OCI-LY7 (cell line): ENCODE measurements at places on chromosomes 16 and 17. TPM values are rescaled to one million over a fixed set of nuclear protein-coding genes. Genes with fewer than 3 reads are reported as not detected.

DNA sequence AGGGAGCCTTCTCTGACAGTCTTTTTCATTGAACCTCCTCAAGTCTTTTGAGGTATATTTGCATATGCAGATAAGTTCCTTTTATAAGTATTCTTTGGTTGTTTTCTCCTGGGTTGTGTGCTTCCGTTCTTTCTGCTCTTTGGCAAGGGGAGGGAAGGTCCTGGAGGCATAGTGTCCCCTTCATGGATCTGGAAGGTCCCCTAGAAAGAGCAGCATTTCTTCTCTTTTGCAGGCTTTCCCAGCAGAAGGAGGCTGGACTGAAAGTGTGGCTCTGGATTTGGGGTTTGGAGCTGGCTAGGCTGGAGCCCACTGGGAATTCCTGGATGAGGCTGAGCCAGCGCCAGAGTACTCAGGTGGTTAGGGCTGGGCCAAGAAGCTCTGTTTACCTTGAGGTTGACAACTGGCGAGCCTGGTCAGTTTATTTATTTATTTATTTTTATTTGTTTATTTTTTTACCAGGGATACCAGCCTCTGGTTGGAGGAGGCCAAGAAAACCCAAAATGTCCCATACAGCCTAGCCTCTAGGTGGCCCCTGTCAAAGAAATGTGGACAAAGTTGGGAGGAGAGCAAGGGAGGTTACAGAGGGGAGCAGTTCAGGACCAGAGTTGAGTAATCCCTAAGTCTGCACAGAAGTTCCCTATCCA, 5.4 kb upstream of the TOP2A start:
- DNase-seq: no peak

DNA sequence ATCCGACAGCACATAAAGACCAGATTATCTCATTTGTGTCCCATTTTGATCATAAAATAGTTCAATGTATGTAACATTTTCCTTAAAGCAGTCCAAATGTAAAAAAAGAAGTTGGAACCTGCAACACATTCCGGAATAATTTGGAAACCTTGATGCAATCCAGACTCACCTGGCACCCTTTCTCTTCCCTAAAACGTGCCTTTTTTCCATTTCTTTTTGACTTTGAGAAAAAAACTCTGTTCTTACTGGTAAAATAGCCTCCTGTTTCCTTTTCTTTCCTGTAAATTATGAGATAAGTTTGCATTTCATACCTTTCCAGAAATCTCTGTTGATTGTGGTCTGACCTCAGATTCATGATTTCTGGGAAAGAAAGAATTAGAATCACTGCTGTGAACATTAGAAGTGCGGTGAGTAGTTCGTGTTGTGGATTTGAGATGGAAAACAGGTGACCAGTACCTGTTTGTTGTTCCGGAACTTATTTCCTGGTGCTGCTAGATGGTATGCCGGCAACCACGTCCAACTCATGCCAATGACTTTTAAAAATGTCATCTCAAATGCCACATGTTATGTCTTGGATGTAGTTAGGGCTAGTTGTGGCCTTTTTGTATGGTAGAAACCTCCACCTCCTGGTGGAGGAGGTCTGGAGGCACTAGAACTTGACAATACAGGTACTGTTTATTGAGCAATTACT, 108.1 kb downstream of the SOCS1 start:
- no peak for DNase-seq

GRCh38 chr17:42843358-42843934, 934 bp upstream of the AOC2 start:
- peak; percentile 56 for DNase-seq

- DNase-seq: no peak
These were observed 10.5 kb downstream of the PDILT start for GRCh38 chr16:20393801-20394577.

- no peak for DNase-seq
These were observed 358.7 kb upstream of the MAF start for GRCh38 chr16:79959226-79959625.

DNA sequence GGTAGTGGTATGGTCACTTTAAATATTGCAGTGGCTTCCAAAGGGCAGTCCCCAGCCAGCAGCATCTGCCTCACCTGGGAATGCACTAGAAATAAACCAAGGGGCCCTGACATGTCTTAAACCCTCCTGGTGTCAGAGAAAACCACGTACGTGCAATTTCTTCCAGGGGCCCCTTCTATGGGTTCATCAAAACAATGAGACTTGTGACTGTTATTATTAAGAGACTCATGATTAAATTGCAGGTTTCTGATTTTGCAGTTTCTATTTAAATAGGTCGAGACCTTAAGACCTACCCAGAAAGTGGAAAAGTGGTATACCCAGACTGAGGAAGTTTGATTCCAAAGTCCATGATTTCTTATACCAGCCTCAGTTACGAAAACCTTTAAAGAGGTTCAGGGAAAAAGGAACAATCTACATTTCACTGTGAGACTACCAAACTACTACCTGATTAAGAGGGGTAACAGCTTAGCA, 746 bp upstream of the POLG2 start:
- DNase-seq: no peak

GRCh38 chr17:51604299-51605020, 344.1 kb downstream of the UTP18 start:
- DNase-seq: no peak

GRCh38 chr17:32483451-32484019, 3.3 kb upstream of the CDK5R1 start:
- DNase-seq: peak; percentile 75

DNA sequence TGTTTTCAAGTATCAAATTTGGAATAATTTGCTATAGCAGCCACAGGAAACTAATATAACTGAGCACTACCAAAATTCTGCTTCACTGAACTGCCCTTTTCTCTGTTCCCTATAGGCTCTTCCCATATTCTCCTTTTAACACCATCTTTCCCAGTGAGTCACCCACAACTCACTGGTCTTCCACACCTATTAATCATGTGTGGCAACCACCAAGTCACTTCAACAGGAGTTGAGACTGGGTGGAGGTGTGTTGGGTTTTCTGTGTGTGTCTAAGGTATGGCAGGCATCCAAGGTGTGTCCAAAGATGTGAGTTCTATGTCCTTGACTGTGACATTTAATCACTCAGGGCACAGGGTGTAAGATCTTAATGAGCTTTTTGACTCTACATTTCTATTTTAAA, 610.0 kb upstream of the CDH11 start:
- DNase-seq: no peak

- DNase-seq: peak; percentile 95
These were observed 7.8 kb downstream of the SUPT4H1 start for GRCh38 chr17:58344047-58344790.

GRCh38 chr16:56075732-56076388, 115.4 kb upstream of the GNAO1 start:
- no peak for DNase-seq

- DNase-seq: peak; percentile 99
These were observed at the start of gene MRPL12 for GRCh38 chr17:81702934-81703746. Gene MRPL12 (plus strand): TSS chr17:81703367. CDS start chr17:81703502, 135 bp downstream.

SBK1 gene
- total RNA-seq: 0.63 TPM in 2 replicates

JUP gene
- 62.0 and 69.3 TPM in 2 replicates for total RNA-seq

RNF227 gene
- 4.7 and 5.8 TPM in 2 replicates for total RNA-seq

CCDC200 gene
- total RNA-seq: not detected in 2 replicates
